Stimulated activated CD8-positive, alpha-beta memory T cell treated with anti-CD3 and anti-CD28 coated beads, Interleukin-7, amount 100 ng/mL, for 4 hours (primary cell): ENCODE measurements at places on chromosomes 6 and 20.

DNA sequence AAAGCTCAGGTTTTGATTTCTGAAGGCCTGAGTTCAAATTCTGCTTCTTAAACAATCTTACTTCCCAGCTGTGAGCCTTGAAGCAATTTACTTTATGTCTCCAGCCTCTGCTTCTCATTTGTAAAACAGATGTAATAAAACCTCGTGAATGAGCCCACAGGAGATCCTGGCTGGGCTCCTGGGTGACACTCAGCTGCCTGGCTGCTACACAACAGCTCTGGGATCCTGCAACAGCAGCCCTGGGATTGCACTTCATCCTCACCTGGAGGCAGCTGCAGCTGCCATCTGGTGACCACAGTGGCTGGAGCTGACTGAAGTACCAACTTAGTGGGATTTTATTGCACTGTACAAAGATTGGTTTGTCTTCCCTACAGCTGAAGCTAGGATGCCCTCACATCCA is 98.6 kb downstream of the NDUFAF5 start:
- DNase-seq, result no peak

DNA sequence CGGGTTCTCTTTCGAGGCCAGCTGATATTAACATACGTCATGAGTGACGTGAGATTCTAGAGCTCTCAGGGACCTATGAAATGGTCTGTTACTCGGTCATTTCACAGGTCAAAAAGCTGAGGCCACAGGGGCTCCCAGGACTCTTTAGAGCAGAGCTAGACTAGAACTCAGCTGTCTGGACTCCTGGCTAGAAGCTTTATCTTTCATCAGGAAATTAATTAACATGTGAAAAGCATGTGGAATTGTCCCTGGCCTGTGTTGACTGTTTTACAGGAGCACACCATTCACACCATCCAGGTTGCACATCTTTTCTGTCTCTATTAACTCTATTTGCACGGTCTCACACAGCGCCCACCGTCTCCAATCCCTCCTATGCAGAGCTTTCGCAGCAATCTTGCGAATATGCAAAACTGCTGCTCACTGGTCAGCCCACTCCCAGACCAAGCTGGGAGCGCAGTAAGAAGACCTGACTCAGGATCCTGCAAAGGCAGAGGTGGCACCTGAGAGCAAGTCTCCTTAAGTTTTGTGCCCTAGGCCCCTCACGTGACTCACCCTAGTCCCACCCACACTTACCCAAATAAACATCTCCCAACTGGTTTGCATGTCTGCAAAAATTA is 522.5 kb downstream of the CD83 start:
- no peak for DNase-seq

DNA sequence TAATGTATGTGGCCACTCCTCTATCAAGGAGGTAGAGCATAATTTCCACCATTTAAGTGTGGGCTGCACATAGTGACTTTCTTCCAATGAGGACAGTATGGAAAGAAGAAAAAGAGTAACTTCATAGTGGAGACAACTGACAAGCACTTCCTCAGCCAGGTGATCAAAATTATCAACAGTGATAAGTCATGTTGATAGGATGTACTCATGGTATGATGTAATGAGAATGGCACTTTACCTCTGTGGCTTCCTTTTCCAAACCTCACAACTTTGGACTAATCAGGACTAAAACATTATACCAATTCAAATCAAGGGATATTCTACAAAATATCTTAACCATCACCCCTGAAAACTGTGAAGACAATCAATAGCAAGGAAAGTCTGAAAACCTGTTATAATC is 302.3 kb upstream of the CITED2 start:
- no peak for DNase-seq

GRCh38 chr6:15342114-15342513 is 96.2 kb downstream of the JARID2 start:
- no peak for DNase-seq

- DNase-seq, result no peak
Observed at GRCh38 chr20:44135012-44135412, 52.0 kb downstream of the JPH2 start.

GRCh38 chr6:161128230-161128629 is 136.7 kb downstream of the MAP3K4 start:
- DNase-seq, result no peak

DNA sequence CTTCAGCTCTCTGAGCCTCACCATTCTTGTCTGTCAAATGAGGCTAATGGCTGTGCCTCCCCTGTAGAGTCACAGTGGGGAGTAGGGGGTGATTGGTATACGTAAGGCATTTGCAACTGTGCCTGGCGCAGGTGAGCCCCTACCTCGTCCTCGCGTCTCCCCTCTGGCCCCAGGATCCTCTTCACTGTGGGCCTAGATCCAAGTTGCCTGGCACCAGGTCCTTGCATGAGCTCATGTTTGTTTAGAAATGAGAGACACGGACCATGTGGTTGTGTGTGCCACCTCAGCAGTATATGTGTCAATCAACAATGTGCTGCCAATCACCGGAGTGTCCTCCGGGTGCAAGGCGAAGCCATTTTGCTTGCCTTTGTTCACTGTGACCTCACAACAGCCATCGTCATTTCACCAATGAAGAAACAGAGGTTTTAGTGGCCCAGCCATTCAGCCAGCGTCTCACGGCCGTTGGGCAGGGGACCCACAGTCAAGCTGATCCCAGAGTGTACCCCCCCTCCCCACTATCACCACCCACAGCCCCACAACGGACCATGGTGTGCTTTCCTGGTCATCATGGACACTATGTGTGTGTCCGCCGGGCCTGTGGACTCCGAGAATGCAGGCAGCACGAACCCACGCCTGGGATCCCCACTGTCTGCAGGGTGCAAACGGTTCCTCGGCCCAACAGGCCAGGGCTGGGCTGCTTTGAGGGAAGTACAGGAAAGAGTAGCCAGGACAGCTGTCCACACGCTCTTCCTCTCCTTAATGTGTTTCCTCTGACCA is 35.9 kb upstream of the STX16 start:
- DNase-seq, result no peak

DNA sequence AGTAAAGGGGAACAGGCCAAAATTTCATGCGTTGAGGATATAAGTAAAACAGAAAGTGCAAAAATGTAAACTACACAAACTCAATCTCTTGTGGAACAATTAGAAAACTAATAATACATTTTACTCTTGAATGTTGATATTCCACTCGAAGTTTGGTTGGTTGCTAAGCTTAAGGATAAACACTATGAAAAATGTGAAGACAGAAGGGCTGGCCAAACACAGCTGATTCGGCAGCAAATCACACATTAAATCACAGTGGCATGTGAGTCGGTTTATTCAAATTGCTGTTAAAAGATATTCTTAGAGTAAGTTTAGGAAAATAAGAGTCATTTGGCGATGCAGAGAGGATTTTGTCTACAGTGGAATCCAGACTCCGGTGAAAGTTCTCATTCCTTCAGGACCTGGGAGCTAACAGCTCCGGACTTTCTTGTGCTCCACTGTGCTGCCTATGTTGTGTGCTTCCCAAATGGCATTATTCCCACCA is 1.4 kb upstream of the EPM2A start:
- no peak for DNase-seq
